Activated naive CD8-positive, alpha-beta T cell treated with anti-CD3 and anti-CD28 coated beads, Interleukin-2, amount 50 U/mL, for 16 hours (primary cell): ENCODE measurements at places on chromosomes 5 and 9.

DNA sequence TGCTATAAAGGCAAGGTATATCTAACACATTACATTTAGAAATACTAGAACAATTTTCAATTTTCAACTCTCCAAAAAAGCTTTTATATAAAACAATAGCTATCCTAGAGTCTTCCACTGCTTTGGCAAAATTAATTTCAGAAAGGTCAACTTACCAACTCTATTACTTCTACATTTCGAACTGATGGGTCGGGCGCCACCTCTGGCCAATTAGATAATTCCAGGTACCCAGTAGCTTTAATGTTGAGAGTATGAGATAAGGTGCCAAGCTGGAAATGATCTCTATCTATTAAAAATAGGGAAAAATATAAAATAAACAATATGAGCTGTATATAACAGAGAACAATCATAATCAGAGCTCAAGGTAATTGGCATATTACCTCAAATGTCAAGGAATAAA, 166.6 kb downstream of the AP3B1 start:
- no peak for DNase-seq

GRCh38 chr5:61460471-61460870, 128.4 kb downstream of the ZSWIM6 start:
- DNase-seq, result no peak

DNA sequence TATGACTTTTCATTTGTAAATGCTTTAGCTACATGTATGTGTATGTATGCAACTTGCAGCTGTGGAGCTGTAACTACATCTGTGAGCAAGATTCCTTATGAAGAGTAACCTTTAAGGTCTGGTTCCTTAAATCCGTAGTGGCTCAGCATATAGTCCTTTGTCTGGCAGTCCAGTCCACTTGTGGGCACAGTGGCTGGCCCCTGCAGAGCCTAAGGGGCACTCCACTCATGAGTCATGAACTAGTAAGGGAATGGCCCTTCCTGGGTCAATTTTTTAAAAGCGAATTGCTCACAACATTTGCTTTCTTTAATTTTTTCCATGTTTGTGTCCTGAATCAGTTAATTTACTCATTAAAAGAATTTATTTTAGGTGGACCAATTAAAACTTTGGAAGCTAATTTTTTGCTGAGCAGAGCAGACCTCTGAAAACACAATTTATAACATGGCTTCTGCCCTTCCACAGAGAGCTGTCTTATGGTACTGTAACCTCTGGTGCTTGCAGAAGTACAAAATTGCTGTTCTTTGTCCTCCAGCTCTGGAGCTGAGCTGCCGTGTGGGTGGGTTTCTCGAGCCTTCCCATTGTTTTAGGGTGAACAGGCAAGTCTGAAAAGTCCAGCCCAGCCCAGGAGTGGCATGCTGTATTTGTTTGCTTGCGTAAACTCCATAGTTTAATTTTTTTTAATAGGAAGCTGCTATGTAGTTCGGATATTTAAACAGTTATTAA, 110.1 kb downstream of the MVB12B start:
- no peak for DNase-seq

- no peak for DNase-seq
Observed at GRCh38 chr9:97866848-97867247, 13.8 kb downstream of the FOXE1 start.

DNA sequence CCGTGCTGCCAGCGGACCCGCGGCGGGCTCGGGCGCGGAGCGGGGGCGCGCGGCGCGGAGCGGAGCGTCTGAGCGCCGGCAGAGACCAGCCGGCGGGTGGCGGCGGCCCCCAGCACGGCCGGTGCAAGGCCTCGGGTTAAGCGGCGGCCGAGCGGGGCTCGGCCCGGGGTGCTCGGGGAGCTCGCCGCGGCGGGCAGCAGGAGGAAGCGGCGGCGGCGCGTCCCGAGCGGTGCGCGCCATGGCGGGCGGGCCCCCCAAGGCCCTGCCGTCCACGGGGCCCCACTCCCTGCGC, 150 bp downstream of the SNX30 start:
- no peak for DNase-seq

GRCh38 chr5:108461628-108462367, 79.9 kb upstream of the FBXL17 start:
- DNase-seq, result no peak

- no peak for DNase-seq
Observed at GRCh38 chr5:81558188-81558587, 164.3 kb upstream of the ACOT12 start.

DNA sequence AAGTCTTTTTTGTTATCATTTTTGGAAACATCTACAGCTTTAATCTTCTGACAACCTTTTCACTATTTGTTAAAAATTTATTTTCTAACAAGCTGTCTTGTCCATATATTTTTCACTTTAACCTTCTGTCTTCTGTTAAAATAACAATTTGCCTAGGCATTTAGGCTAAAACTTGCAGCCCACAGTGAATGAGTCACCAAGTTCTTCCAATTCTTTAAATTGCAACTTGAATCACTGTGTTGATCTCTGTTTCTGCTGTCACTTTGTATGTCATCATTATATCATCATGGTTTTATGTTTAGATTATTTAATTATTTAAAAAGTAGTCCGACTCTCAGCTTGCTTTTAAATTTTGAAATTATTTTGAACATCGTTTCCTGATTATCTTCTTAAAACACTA, 473.8 kb upstream of the PTPRD start:
- no peak for DNase-seq

GRCh38 chr5:96064877-96065276, 103.2 kb upstream of the ELL2 start:
- no peak for DNase-seq

- no peak for DNase-seq
Observed at GRCh38 chr9:103680581-103680980, 413.5 kb upstream of the SMC2 start.

DNA sequence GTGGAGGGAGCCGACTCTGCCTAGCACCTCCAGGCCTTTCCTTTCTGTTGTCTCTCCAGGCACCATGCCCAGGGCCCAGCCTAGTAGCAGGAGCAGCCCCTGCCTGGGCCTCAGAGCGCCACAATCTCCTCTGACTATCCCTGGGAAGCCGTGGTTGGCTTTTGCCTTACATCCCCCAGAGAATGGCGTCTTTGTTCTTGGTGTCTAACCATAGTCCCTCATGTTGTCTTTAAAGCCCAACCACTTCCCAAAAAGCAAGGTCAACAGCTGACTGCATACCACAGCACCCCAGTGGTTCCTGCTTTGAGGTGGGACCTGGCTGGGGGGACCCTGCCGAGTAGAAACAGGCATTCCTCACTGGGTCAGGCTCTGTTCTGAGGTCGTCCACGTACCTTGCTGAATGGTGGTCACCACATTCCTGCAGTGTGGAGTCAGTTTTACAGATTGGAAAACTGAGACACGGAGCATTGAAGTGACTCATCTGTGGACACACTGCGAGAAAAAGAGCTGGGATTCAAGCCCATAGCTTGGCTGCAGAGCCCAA, 13.7 kb upstream of the CERCAM start:
- no peak for DNase-seq

- DNase-seq, result no peak
Observed at GRCh38 chr5:175469916-175470315, 8.4 kb upstream of the SFXN1 start.
